ENCODE measurements at places on chromosomes 7 and 10.

DNA sequence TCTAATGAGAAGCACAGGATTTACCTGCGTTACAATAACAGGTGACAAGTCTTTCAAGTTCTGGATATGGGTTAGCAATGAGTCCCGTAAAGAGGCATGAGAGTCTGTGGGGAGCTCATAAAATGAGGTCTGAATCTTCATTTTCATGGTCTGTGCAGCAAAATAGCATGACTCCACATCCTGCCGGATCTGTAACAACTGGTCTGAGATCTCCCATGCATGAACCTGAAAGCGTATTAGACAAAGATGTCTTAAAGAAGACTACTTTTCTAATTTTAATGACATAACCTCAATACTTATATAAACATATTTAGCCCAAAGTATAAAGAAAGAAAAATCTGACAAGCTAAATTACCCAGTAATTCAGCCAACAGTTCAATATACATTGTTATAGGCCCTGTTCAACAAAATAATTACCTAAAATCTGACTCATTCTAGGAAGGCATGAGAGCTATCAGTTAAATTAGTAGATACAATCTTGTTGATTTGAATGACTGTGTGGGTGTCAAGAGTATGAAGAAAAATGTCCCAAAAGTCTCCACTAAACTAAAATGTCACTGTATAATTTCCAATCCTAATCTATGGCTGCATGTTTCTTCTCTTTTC is 36.9 kb downstream of the TNPO3 start:
- DNase-seq, result no peak

DNA sequence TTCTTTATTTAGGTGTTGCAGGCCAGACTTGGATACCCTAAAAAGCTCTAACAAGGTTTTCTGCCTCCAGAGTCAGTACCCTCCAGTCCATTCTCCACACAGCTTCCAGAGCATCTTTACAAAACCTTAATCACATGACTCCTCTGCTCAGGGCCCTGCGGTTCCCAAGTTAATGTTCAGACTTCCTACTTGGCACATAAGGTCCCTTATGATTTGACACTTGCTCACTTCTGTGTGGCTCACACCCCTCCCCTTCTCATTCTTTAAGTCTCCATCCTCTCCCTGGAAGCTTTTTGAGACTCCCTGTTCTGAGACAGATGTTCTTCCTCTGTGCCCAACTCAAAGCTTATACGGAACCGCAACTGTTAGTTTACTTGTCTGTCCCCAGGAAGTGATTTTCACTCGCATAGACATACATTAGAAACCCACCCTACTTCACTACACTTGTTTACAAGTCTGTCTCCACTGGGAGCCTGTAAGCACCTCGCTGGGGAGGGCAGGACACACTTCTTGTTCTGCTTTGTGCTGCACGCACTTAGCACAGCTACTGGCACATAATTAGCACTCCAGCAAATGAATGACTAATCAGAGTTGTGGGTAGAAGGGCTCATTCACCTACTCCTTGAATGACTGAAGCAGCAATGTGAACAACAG is 154.3 kb upstream of the LAMB4 start:
- DNase-seq, result no peak

- DNase-seq, result no peak
These were observed 158.1 kb downstream of the LRRC4 start for GRCh38 chr7:127873151-127873550.

DNA sequence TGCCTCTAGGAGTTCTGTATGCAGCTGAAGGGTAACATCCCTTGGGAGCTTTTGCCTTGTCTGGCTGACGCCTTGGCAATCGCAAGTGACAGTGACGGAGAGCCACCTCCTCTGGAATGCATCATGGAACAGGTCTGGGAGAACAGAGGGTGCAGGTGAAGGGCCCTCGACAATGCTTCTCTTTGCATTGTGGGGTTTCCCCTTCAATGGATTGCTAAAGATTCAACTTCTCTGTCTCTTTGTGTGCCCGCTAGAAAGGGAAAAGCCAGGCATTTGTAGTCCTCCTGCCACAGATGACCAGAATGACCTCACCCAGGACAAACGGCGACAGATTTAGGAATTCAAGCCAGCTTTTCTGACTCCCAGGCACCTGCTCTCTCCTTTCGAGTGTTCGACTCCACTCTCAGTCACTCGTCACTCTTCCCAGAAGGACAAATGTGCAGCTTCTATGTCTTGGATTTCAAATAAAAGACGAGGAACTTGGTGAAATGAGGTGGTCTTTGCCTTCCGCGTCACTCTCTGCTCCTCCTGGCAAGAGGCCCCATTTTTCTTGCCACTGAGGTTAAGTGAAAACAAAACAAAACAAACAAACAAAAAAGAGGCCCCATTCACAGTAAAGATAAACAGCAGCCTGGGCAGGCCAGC is 26.1 kb downstream of the IL2RA start:
- no peak for DNase-seq

DNA sequence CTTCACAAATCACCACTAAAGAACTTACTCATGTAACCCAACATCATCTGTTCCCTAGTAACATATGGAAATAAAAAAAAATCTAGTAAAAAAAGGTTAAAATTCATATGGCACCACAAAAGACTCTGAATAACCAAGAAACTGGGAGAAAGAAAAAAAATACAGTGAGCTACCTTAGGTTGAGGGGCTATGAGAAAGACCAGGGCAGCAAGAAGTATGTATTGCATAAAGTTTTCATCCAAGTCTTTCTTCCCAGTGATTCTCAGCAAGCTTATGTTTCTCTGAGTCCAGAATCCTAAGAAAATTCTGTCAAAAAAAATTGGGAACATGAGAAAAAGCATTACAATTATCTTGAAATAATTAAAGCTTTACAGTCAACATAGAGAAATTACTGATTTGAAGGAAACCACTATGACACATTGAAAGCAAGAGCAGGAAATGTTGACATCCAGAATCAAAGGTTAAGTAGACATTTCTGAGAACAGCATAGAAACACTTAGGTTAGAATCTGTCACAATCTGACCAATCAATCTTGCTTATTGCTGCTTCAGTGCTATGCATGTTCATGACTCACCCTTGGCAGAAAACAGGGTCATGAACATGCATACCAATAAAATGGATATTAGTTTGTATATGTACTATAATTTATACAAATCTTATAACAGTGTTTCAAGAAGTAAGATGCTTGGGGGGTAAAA is 494.0 kb upstream of the POT1 start:
- no peak for DNase-seq

GRCh38 chr7:103773726-103774125 is 215.7 kb downstream of the RELN start:
- DNase-seq, result no peak

- no peak for DNase-seq
These were observed 813 bp upstream of the MTURN start for GRCh38 chr7:30133736-30134610.

GRCh38 chr10:105063796-105064195 is 422.7 kb downstream of the SORCS3 start:
- DNase-seq, result no peak

DNA sequence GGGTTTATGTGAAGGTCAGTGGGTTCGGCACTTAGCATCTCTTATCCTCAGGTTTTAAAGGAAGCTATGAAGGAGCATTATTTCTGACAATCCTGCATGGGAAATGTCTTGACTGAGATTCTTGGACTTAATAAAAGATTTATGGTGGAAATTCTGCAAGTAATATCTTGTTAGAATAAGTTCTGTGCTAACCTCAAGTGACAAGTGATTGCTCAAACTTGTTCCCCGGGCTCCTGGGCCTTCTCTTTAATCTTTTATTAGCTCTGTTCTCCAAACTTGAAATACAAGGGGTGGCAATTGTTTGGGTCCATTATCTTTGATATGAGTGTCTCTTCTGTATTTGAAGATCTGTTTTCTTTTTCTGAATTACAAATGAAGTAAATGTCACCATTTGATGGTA is 140.6 kb upstream of the CTBP2 start:
- DNase-seq, result no peak

DNA sequence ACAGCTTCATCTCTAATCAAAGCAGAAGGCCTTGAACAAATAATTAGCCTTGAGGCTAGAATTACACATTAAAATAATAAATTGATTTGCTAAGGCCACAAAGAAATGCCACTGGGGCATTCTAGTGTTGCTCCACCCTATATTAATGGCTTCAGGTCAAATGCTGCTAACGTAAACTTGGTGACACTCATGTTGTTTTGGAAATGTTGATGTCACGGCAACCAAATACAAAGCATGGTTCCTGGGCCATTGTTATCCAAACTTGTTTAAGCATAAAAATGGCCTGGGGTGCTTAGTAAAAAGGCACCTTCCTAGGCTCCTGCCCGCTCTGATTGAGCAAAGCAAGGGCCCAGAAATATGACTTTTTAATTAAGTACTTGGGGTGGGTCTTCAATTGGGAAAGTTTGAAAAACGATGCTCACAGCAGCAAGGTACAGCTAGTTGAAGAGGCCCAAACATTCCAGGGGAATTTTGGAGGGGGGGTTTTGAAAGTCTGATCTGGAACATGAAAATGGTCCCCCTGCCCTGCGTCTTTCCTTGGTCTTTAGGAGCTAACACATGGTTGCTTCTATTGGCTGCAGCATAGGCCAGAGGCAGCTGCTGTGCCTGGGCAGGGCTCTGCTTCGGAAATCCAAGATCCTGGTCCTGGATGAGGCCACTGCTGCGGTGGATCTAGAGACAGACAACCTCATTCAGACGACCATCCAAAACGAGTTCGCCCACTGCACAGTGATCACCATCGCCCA is 67.8 kb downstream of the ABCC2 start:
- DNase-seq, result no peak

- DNase-seq, result no peak
These were observed 259.1 kb downstream of the FGFR2 start for GRCh38 chr10:121339114-121339513.

- DNase-seq, result no peak
These were observed 561.7 kb downstream of the IPMK start for GRCh38 chr10:57706016-57706415.

- no peak for DNase-seq
These were observed 77.1 kb downstream of the SH2D4B start for GRCh38 chr10:80614576-80615416.

DNA sequence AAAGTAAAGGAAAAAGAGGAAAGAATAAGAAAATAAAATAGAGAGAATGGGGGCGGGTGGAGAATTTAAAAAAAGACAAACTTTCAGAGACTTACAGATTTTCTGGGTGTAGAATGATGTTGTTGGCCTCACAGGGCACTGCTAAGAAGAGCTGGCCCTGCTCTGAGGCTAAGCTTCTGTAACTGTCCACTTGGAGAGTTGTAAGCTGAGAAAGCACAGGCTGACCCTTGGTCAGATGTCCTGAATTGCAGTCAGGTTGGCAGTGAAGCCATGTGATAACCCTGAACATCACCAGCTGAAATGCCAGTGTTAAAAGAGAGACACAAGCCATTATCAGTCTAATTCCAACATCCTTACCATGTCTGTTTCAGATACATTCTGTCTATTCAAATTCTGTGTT is 272.1 kb upstream of the SORCS1 start:
- no peak for DNase-seq

DNA sequence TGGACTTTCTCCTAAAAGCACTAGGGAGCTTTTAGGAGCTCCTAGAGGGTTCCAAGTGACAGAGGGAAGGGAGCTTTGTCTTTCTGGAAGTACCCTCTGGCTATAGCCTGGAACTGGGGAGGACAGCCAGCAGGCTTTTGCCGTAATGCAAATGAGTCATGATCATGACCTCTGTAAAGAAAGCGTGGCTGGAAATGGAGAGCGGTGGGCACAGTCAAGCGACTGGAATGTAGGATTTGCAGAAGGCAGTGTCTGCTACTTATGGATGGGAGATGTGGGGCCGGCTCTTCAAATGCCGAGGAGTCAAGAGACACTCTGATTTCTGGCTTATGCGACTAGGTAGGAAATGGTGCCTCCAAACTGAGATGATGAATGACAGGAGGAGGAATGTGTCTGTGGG is 34.6 kb upstream of the PLPP4 start:
- DNase-seq, result no peak

GRCh38 chr7:77415823-77416620 is at the start of gene GSAP:
Gene GSAP, minus strand, starts transcription at chr7:77416349. Its CDS starts 28 bp downstream, at chr7:77416321.
- DNase-seq, result peak; percentile 83

GRCh38 chr7:97446361-97446760 is 285.5 kb upstream of the TAC1 start:
- DNase-seq, result no peak

- no peak for DNase-seq
These were observed 8.3 kb upstream of the ARHGAP12 start for GRCh38 chr10:31936933-31937332.

GRCh38 chr10:28552775-28553174 is 19.9 kb downstream of the WAC start:
- no peak for DNase-seq

DNA sequence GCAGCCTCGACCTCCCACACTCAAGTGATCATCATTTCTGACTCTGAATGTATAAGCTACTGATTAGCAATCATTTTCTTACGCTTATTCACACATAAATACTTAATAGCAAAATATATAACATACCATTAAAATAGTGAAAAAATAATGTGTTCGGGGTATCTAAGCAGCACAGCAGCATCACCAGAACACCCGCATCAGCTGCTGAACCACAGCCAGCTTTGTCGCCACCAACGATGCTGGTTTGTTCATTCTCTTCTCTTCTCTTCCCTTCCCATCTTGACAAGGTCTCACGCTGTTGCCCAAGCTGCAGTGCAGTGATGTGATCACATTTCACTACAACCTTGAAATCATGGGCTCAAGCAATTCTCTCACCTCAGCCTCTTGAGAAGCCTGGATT is 425.1 kb upstream of the LRGUK start:
- no peak for DNase-seq

All from thyroid gland (tissue), 4 donors.